NCI-H460 (cell line): ENCODE measurements at places on chromosomes 2 and 18.

DNA sequence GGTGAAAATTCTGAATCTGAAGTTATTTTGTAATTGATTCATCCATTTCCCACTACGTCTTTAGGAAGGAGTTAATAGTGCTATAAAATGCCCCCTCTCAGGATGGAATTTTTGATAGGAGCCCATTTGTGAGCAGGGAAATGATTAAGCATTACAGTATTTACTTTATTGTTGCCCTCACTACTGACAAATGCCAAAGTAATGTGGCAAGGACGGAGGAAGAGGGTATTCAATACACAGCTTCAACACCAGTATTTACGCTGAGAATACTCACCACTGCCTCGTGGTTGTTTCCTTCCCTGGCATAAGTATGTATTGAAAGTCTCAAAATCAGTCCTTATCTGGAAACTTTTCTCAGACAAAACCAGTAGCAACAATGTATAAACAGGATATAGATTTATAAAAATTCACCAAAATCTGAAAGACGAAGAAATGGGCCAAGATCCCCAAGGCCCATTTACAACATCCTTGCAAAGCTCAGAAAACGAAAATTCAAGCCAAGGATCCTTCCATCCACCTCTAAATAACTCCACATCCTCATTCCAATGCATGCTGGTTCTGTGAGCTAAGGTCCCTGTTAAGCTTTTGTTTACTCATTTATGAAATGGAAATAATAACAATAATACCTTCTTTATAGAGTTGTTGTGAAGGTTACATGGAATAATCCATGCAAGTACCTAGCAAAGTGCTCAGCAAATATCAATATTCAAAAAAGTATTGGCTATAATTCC, 29.3 kb downstream of the FEZ2 start:
- peak; percentile 90 for DNase-seq

DNA sequence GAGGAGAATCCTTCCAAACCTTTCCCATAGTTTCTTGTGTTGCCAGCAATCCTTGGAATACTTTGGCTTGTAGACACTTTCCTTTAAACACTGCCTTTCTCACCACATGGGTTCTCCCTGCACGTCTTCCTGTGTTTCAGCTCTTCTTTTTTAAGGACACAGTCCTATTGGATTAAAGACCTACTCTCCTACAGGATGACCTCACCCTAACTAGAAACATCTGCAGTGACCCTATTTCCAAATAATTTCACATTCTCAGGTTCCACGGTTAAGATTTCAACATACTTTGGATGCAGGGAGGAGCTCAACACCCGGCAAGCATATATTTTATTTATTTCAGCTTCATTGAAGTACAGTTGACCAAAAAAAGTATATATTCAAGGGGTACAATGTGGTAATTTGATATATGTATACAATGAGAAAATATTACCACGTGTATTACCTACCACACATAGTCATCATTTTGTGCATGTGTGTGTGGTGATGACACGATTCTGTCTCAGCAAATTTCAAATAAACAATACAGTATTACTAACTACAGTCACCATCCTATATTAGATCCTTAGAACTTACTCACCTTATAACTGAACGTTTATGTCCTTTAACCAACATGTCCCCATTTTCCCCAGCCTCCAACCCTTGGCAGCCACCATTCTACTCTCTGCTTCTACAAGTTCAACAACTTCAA, 745.0 kb downstream of the CBLN2 start:
- no peak for DNase-seq

DNA sequence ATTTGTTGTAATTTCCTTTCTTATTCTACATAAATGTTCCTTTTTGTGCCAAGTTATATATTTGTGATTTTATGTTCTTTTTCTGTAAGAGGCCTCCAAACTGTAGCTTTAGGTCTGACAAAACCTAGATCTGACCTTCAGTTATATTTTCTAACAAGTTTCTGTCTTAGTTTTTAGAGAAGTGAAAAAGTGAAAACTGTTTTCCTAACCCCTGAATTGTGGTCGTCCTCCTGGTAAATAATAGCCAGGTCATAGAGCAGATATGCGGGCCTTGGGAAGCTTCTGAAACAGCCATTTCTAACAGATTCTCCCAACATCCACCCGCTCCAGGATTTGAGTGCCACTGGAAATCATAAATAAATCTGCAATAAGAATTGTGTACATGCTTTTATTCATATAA, 398.4 kb upstream of the CWC22 start:
- DNase-seq, result no peak

DNA sequence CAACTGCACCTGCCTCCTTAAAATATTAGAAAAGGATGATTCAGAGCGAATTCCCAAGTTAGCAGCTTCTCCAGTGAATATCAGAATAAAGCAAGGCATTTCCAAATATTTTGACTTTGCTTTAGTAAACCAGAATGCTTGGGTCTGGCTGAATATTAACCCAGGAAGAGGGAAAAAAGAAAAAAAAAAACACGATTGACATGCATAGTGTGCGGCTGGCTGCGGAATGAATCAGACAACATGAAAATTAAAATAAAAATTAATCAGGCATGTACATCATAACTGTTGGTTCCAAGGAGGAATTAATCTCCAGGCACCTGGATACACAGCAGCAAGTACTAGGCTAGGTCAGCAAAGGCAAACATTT, 105.8 kb upstream of the NCKAP5 start:
- no peak for DNase-seq

DNA sequence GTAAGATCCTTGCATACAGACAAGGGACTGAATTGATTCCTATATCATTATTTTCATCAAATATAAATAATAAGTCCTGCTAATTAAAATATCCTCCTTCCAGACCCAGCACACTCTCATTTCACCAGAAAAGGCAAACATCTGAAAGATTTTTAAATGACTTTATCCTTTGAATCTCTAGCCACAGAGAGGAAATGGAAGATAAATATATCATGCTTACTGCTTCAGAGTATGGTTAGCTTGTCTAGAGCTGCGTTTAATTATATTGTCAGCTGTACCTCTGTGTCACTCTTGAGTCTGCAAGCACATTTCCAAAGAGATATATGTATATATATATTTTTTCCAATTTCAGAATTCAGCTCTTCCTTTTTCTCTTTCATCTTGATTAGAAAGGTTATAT, 232.7 kb downstream of the TRIB2 start:
- no peak for DNase-seq

- DNase-seq, result no peak
These were observed 94.6 kb downstream of the TGIF1 start for GRCh38 chr18:3544537-3544936.

GRCh38 chr2:67848551-67849285, 214.1 kb downstream of the C1D start:
- no peak for DNase-seq

GRCh38 chr2:47086571-47086970, 68.5 kb downstream of the STPG4 start:
- no peak for DNase-seq

GRCh38 chr2:795531-796041, 118.4 kb upstream of the TMEM18 start:
- DNase-seq, result no peak

- no peak for DNase-seq
These were observed 93.6 kb upstream of the FZD5 start for GRCh38 chr2:207863345-207863744.

DNA sequence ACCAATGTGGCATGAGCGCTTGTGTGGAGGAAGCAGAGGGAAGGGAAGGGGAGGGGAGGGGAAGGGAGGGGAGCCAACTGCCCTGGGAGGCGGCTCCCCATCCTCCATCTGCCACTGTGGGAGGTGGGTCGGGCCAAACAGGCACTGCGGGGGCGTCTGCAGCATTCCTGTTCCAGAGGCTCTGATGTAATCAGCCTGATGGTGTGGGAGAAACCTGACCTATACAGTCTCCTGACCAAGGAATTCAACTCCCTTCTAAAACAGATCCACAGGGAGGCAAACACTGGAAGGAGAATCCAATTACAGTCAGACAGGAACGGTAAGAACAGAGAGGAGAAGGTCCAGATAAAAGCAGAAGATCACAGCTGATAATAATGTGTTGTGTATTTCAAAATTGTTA, 88.8 kb downstream of the CD8B2 start:
- DNase-seq, result no peak

- no peak for DNase-seq
These were observed 81.5 kb upstream of the YWHAQ start for GRCh38 chr2:9712263-9712662.
